ENCODE measurements at places on chromosomes 3 and 15. TPM values are rescaled to one million over a fixed set of nuclear protein-coding genes. Genes with fewer than 3 reads are reported as not detected.
A peak's percentile ranks its signal among the peaks of the same experiment; 100 is the strongest.

DNA sequence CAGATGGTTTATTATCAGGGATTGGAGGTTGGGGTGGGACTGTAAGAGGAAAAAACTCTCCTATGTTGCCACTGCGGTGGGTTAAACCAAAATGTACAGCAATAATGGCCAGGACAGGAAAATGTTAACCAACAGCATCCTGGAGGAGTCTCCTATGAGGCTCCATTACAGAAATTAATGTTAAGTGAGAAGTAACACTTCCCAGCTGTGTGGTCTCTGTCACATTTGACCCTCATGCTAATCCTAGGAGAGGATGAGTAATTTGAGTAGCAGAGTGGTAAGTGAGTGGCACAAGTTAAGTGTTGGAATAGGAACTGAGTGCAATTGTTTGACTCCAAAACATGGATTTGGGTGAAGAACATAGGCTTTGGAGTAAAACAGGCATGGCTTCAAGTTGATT lies 39.0 kb downstream of the ARHGEF3 start:
- H3K27me3 ChIP-seq: no peaks in the 10 kb centered on the region
- H3K4me1 ChIP-seq: peaks cover 28% of the 10 kb centered on the region

Gene OXTR
- total RNA-seq: 0.36 TPM

Gene GPR62
- not detected for total RNA-seq

DNA sequence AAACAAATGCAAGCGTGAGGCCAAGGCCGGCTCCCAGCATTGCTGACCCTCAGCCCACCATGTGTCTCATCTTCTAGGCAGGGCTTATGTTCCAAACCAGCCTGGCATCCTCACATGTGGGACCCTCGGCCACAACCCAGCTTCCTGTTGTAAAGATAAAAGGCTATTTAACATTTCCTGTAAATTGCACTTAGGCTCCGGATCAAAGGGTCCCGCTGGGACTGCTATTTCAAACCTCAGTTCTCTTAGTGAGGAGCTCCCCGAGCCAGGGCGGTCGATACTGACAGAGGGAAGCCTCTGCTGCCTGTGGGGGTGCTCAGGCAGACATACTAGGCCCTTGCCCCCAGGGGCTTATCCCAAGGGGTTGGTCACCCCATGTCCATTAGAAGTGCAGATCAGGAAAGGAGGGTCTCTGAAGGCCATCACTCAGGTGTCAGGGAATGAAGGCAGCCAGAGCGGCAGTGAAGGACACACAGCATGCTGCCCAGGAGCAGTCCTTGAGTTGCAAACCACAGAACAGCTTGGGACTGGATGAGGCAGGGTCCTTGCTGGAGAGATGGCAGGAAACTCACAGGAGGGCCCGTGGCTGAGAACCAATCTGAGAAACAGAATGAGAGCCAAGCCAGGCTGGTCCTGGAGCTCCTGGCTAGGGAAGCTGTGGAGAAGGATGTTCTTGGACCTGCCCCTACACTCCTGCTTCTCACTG lies 239.9 kb downstream of the TLE3 start:
- DNase-seq: no peak
- H3K36me3 ChIP-seq: no peaks in the 10 kb centered on the region
- H3K4me1 ChIP-seq: no peaks in the 10 kb centered on the region
- H3K27ac ChIP-seq: no peak overlapping the region
- H3K4me3 ChIP-seq: no peak overlapping the region

Gene FEZF2
- total RNA-seq: not detected

DNA sequence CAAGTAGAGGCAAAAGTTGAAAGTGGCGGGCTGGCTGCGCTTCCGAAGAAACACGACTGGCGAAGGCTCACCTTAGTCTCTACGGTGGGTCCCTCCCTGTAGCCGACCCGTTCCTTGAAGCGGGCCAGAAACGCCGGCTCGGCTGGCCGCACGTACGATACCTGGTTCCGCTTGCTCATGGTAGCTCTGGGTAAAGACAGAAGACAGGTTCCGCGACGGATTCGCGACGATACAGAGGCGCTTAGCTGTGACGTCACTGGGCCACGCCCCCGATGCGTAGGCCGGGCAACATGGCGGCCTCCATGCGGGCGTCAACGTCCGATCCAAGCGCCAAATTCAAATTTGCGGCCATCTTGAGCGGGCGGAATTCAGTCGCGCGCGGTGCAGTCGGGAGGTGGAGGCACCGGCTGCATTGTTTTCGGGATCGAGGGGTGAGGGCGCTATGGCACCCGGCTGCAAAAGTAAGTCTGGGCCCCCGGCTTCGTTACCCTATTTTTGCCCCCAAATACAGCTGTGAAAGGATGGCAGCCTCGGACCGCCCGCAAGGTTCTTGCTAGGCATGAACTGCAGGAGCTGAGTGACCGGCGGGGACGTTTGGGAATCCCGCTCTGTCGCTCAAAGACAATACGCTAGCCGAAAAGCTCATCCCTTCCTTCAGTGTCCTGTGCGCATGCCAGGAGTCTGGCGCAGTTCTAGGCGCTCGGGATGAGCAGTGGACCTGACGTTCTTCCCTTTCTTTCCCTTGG lies at the start of the genes KIAA1143 and KIF15:
Gene KIAA1143, minus strand, starts transcription at position 196 of the 746 bp plus-strand sequence. Its CDS starts 17 bp downstream, at position 179.
Gene KIF15, plus strand, starts transcription at position 371 of the 746 bp plus-strand sequence. Its CDS starts 72 bp downstream, at position 443.
- H3K4me3 ChIP-seq: peak within 1 kb of the TSS; percentile 74
- no peaks in the 10 kb centered on the region for H3K27me3 ChIP-seq
- DNase-seq: peak; percentile 98
- no peaks in the 10 kb centered on the region for H3K36me3 ChIP-seq

DNA sequence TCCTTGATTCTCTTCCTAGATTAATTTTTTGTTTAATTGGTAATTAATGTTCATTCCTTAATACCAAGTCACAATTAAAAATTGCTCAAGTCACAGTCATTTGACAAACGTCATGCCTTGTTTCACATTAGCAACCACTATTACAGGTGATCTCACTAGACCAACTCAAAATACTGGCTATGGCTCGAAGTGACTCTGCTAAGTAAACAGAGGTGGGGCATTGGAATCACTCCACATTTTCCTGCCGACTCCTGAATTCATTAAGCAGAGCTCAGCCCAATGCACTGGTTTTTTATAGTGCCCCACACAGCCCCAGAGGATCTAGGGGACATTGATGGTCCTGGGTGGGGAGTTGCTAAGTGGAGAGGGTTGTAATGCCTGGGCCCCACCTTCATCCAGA lies 201.2 kb upstream of the NSMCE3 start:
- no peaks in the 10 kb centered on the region for H3K4me1 ChIP-seq
- H3K27ac ChIP-seq: no peak overlapping the region
- H3K27me3 ChIP-seq: no peaks in the 10 kb centered on the region
- H3K36me3 ChIP-seq: no peaks in the 10 kb centered on the region
- no peak for DNase-seq

Gene GOLGA8N
- 11.4 TPM for total RNA-seq

- no peak overlapping the region for H3K4me3 ChIP-seq
- DNase-seq: no peak
- no peak overlapping the region for H3K27ac ChIP-seq
- no peaks in the 10 kb centered on the region for H3K27me3 ChIP-seq
These were observed 89.0 kb upstream of the FNDC3B start for GRCh38 chr3:171950373-171950772.

- no peaks in the 10 kb centered on the region for H3K27me3 ChIP-seq
- H3K4me1 ChIP-seq: no peaks in the 10 kb centered on the region
- H3K4me3 ChIP-seq: no peak overlapping the region
- H3K36me3 ChIP-seq: no peaks in the 10 kb centered on the region
- peak; percentile 9 for DNase-seq
These were observed 10.1 kb upstream of the SCAP start for GRCh38 chr3:47485812-47486211.

- H3K4me1 ChIP-seq: no peaks in the 10 kb centered on the region
- no peak overlapping the region for H3K27ac ChIP-seq
- no peak overlapping the region for H3K4me3 ChIP-seq
- DNase-seq: no peak
These were observed 49.5 kb upstream of the SLC7A14 start for GRCh38 chr3:170635385-170635735.

Gene THPO
- total RNA-seq: not detected

Gene CCR8
- not detected for total RNA-seq

Gene ASB7
- total RNA-seq: 7.2 TPM

Gene CCR1
- total RNA-seq: 10.5 TPM

Gene DISP2
- total RNA-seq: 0.16 TPM

DNA sequence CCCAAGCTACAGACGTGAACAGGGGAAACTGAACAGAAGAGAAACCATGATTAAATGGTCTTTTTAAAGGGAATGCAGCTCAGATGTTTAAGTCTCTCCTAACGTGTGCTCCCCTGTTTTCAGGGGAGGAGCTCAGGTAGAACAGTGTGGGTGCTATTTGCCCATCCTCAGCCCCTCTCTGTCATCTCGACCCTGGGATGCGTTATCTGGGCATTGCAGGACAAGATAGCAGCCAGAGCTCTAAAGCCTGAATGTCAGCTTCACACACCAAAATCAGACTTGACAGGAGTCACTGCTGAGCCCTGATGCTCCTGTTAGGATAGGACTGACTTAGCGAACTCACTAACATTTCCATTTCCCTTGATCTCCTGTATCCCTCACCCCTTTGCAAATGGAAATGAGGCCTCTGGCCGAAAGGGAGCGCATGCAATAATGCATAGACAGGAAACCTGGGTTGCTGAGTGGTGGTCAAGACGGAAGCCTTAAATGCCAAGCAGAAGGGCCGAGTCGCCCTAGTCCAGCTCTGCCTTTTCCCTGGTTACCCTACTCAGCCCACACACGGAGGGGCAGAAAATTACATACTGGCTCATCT lies 234.9 kb upstream of the TPM1 start:
- no peak for DNase-seq
- H3K4me3 ChIP-seq: no peak overlapping the region
- H3K36me3 ChIP-seq: no peaks in the 10 kb centered on the region

- peak; percentile 62 for DNase-seq
- H3K4me1 ChIP-seq: peaks cover 5% of the 10 kb centered on the region
- no peak overlapping the region for H3K4me3 ChIP-seq
- no peak overlapping the region for H3K27ac ChIP-seq
These were observed 47.6 kb upstream of the MED12L start for GRCh38 chr3:151037746-151038477.

- peak overlapping the region; percentile 50 for H3K27ac ChIP-seq
- peaks cover 12% of the 10 kb centered on the region for H3K36me3 ChIP-seq
- H3K27me3 ChIP-seq: no peaks in the 10 kb centered on the region
- peak; percentile 92 for DNase-seq
- peaks cover 7% of the 10 kb centered on the region for H3K4me1 ChIP-seq
These were observed 42.4 kb upstream of the RHO start for GRCh38 chr3:129485721-129486663.

Measured in sigmoid colon (tissue), 7 donors.